CD4-positive, alpha-beta T cell treated with Interleukin-2 at 100 ng/mL for 4 hours (primary cell): ENCODE measurements at places on chromosomes 5 and 9.
A peak's percentile ranks its signal among the peaks of the same experiment; 100 is the strongest.

DNA sequence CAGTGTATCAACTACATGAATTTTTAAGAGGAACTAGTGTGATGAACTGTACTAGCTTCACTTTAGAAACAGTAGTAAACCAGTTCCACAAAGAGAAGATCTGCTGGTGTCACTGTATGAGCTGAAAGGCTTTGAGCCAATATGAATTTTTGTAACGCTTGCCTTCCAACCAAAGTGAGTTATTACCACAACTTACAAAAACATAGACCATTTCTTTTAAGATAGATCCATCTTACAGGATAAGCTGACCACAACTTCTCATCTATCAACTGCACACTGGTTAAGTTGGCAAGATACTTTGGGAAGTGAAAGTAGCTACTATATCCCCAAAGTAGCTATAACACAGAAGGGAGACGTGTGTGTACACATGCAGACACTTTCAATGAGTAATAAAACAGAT lies 849.6 kb upstream of the DMAC1 start:
- DNase-seq: no peak

GRCh38 chr9:109969573-109970237 lies 189.7 kb downstream of the PALM2AKAP2 start:
- no peak for DNase-seq

GRCh38 chr5:150628936-150629485 lies 11.4 kb upstream of the SYNPO start:
- DNase-seq: no peak

- DNase-seq: no peak
Measured at GRCh38 chr5:135229122-135229521, 169.9 kb downstream of the MACROH2A1 start.

DNA sequence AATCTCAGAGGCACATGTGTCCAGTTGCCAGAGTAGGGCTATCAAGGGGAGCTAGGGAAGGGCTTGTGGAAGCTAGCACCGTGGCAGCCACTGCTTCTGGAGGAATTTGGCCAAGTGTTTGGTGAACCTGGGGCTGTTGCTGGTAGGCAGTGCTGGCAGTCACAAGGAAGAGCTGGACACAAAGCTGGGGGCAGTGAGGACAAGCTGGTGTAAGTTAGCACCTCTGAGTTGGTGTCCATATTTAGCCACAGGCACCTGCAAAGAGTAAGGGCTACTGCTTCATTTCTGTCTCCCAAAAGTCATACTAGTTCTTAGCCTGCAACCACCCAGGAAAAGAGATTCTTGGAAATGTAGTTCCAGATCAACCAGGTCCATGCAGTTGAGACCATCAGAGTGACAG lies 359.4 kb downstream of the CSNK1G3 start:
- DNase-seq: no peak

DNA sequence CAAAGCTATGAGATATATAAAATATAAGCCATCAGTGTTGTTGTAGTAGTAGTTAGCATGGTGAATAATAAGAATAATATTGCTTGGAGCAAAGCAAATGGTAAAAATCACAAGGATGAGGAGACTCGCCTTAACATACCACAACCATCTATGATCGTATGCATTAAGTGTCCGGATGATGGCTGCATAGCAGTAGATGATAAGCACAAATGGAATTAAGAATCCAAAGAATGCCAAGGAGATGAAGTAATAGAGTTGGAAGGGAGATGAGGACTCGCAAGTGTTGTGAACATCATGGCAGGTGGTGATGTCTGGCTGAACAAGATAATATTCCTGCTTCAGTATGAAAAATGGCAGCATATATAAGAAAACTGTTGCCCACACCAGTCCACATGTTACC lies 5.5 kb downstream of the F2RL2 start:
- no peak for DNase-seq

DNA sequence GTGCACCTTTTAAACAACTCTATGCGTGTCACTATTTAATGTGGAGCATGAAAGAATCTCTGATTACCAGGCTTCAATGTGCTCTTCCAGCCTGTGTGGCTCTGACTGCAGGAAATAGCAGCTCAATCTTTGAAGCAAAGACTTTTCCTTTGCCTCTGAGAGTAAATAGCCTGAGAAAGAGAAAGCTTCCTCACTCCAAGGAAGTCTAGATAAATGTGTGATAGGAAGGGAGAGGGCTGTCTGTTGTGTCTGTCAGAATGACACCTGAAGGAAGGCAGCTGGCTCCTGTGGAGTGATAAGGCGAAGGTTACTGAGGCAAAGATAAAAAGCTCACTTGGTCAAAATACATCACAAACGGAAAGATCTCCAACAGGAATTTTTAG lies 205.3 kb upstream of the HAPLN1 start:
- no peak for DNase-seq

DNA sequence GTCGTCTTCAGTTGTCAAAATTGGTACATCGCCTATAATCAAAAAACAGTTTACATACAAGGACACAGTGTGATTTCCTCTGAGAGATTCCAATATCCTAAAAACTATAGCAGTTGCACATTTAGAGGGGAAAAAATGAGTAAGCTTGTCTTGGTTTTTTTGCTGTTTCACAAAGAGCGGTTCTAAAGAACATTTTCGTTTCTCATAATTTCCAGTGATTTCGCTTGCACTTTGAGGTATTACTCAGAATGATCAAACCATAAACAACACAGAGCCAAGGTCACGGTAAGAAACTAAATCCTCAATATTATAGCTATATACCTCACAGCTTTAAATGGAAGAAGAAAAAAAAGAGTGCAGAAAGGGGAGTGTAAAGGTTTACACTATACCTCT lies 861 bp downstream of the MTX3 start:
- peak; percentile 62 for DNase-seq

- DNase-seq: no peak
Measured at GRCh38 chr9:1269533-1270315, 219.6 kb downstream of the DMRT2 start.

- no peak for DNase-seq
Measured at GRCh38 chr5:109161914-109162683, 247.7 kb downstream of the PJA2 start.

DNA sequence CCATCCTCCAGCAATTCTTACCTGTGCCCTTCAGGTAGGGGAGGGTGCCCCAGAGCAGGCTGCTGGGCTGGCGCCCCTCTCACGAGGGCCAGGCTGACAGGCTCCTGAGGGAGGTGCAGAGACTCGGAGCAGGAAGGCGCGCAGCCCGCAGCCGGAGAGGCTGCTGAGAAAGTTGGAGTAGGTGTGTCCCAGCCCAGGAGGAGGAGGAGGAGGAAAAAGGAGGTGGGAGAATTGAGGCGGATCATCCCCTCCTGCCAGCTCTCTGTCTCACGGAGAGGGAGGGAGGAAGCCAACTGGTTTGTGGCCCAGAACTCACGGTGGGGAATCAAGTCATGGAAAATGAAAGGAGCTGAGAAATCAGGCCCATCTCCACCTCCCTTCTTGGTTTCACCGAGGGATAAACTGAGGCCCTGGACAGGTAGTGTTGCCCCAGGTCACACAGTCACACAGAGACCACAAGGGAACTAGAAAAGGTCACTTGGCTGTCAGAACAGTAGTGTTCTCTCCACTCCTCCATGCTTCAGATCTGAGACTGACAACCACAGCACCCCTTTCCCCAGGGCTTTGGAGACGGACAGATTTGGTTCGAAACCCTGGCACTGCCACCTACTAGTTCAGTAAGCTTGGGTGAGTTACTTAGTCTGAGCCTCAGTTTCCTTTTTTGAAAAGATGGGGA lies at the start of gene FAT2:
Gene FAT2 (minus strand): TSS at position 188 of the 676 bp plus-strand sequence. CDS start 22,400 bp downstream, outside the sequence.
- no peak for DNase-seq

DNA sequence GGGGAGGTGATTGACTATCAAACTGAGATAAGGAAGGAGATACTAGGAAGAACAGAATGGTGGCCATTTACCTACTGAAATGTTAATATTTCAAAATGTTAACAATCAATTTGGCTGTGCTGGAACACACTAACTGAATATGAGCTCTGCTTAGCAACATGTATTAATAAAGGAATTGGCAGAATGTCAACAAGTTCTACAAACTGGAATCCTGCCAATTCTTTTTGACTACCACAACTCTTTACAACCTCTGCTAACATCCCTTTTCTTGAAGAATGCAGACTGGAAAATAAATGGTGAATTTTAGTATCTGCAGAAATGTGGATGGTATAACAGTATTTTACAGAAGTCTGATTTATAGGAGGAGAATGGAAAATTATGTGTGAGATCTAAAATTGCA lies 446.4 kb downstream of the ISL1 start:
- no peak for DNase-seq

- no peak for DNase-seq
Measured at GRCh38 chr5:156253130-156253529, 73.8 kb upstream of the SGCD start.

- DNase-seq: no peak
Measured at GRCh38 chr5:160378330-160378729, 7.9 kb upstream of the C1QTNF2 start.

GRCh38 chr5:17219006-17219422 lies 1.6 kb downstream of the BASP1 start:
- no peak for DNase-seq
